ENCODE measurements at places on chromosomes 7 and 10.
A peak's percentile ranks its signal among the peaks of the same experiment; 100 is the strongest.

DNA sequence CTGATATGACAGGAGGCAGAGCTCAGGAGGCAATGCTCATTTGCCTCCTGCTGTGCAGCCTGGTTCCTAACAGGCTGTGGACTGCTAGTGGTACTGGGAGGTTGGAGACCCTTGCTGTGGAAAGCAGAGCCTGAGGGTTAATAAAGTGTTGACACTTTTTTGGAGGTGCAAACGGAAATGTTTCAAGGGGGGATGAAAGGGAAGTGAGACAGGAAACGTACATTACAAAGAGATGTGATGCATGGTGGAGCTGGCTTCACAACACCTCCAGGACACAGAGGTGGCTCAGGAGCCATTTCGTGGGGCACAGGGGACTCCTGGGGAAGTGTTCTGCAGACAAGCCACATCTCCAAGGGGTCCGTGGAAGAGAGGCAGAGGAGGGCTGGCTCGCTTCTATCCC lies 137.6 kb upstream of the SVIL start:
- DNase-seq: no peak

GRCh38 chr10:84196083-84196482 lies 1.7 kb downstream of the CDHR1 start:
- DNase-seq: no peak

- DNase-seq: peak; percentile 68
These were observed 11.5 kb upstream of the AKR1B10 start for GRCh38 chr7:134515569-134516468.

DNA sequence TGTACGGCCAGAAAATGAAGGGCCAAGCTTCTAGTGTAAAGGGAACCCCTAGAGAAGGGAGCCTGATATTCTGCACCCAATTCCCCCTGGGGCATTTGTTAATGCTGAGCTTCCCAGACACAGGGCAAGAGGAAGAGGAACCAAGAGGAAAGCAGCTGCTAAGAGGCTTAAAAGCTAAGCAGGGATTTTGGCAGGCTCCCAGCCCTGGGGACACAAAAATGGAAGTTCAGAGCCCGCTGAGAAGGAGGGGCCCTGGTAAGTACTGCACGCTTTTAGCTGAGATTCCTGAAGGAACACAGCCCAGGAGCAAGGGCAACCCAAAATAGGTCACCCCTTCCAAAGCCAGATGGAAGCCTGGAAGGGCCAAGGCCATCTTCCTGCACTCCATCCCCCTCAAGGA lies 387.3 kb upstream of the MGMT start:
- no peak for DNase-seq

- DNase-seq: no peak
These were observed 24.6 kb downstream of the NT5C2 start for GRCh38 chr10:103168438-103168837.

DNA sequence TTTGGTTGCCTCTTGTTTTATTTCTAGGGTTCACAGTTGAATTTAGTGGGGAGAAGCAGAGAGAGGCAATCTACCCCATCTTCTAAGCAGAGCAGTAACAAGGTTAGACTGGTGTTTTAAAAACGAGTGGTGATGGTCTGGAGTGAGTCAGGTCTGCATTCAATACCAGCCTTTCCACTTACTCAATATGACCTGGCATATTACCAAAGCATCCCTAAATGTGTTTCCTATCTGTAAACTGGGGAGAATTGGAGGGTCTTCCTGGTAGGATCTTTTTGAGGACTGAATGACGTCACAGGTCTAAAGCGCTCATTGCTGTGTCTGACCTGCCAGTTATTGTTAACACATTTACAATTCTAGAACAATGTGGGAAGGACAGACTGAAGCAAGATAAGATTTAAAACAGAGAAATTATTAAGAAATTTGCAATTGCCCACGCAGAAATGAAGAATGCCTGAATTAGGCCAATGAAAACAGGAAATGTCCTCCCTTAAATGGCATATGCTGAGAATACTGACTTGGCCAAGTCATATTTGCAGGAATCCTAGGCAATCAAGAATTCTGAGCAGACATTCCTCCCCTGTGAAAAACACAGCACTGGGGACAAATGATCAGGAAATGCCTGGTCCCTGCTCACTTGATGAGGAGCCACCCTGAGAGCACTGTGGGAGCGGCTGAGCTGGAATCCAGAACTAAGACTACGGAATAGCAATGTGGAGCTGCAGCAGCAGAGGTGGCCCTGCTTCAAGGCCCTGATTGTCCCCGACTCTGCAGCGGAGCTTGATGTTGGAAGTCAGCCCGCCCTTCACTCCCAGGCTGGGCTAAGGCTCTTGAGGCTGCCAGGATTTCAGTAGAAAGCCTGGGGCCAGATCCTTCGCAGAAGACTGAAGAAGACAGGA lies 184.5 kb upstream of the CXCL12 start:
- no peak for DNase-seq

- no peak for DNase-seq
These were observed 51.4 kb downstream of the C10orf67 start for GRCh38 chr10:23293145-23293724.

DNA sequence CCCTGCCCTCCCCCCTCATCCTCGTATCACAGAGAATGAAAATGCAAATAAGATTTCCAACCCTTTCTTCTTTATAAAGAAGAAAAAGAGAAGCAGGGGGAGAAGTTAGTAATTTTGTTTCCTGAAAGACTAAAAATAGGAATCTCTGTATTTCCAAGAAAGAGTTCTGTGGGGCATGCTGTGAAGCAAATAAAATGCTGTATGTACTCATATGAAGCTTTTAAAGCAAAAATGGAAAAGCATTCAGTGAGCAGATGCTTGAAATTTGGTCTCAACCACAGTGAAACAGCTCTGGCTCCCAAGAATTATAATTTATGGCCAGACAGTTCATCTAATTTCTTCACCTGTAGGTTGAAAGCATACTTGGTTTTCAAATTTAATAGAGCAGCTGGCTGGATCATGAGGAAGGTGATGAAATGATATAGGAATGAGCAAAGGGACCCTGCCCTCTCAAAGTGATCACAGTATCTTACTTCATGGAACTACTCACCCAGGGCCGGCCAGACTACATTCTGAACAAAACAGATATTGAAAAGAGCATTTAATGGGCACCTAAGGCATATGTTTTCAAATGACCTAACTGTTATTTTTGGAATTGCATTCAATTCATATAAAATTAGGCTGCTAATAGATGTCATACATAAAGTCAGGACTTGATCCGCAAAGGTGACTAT lies 31.4 kb downstream of the SVIL start:
- no peak for DNase-seq

DNA sequence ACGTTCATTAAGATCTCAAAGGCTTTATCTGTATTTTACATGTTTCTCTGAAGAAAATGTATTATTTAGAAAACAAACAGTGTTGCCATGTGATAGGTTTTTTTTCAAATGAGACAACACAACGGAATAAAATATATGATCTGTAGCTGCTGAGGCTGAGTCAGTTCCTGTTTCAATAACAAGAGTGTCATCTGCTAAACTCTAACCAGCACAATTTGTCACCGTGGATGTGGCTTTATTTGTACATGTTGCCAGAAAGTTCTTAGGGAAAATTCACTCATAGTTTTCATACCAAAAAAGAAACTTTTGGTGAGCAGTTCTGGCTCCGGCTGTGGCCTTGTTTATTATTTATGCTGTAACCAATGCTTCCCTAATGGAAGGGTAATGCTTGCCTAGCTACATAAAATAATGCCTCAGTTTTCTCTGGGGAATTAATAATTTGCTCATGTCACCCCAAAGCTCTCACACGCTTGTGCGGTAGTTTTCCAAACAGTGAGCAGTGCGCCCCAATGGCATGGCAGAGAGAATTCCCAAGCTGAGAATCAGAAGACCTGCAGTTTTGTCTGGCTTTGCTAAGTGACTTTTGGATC lies 20.3 kb upstream of the KLF6 start:
- DNase-seq: peak; percentile 94

DNA sequence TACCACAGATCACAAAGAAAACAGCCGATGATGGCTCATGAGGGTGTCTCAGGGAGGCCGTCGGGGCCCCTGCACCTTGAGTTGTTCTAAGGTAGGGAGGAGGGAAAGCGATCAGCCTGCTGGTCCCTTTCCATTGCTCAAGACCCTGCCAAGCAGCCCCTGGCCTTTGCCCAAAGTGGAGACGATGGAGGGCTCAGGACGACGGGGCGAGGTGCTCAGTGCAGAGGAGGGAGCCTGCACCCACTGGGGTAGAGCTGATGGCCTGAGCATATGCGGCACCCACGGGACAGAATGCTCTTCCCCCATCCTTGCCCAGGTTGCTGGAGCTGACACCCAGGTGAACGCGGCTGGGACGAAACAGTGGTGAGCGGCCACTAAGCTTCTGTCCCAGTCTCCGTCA lies 58.3 kb upstream of the FAM20C start:
- no peak for DNase-seq

DNA sequence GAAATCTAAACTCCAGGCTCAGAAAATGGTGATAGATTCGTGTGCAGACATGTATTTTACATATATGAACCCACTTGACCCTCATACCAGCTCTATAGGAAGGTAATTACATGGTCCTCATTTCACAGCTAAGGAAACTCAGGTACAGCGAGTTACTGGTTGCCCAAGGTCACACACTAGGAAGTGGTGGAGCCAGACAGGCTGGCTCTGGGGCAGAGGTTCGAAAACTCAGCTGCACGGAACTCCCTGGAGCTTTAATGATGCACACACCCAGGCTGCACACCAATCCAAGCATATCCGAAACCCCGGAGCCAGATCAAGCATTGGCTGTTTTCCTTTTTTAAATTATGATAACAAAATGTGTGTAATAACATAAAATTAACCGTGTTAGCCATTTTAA lies 172.4 kb downstream of the COBL start:
- no peak for DNase-seq

DNA sequence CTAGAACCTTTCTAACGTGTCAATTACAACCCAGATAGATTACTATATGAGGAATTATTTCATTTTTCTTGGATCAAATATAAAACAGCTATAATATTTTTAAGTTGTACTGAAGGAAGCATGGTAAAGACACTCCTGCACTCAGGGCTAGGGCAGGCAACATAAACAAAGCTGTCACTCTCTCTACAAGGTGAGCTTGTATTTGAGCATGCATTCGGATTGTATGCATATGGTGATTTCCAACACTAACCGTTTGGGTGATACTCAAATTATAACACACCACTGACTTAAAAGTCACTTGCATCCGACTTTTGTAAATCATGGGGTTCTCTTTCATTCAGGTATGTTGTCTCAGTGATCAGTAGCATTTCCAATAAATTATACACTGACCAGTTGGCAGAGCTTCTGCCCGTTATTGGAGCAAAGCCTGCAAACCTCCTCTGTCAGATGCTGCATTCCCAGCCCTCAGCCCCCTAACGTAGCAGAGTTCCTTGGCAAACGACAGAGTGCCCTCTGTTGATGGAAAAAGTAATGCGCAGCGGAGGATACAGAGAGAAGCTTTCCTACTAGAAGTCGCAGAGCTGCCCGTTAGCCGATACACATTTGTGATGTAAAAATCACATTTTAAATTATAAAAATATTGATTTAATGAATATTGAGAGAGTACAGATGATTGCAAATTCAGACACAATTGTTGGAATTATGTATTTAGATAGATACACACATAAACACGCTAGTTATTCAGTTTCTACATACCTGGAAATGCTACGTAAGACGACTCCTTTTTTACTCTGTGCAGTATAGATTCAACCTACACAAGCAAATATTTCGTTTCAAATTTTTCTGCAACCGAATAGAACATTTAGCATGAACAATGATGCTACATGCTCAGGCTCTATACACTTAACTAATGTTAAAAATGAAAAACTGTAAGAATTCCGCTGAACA lies 173.9 kb upstream of the SP4 start:
- DNase-seq: peak; percentile 26

- peak; percentile 69 for DNase-seq
These were observed 304.4 kb upstream of the LYZL1 start for GRCh38 chr10:28984431-28984830.
